ENCODE measurements at places on chromosomes 3 and 15.

DNA sequence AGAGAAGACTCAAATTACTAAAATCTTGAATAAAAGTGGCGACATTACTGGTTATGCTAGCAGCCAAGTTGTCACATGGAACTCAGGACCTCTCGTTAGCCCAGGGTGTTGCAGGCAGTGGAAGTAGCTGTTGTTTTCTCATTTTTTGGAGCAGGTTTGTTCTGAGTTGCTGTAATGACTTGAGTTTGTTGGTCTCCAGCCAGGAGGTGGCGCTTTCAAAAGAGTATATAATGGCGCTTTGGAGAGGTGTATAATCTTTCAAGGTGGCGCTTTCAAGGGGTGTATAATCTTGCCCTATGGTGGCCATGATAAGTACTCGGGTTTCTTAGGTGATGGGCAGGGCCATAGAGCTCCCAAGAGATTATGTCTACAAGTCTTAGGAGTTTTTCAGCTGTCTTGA is 632.7 kb downstream of the NTRK3 start:
- DNase-seq, result no peak

DNA sequence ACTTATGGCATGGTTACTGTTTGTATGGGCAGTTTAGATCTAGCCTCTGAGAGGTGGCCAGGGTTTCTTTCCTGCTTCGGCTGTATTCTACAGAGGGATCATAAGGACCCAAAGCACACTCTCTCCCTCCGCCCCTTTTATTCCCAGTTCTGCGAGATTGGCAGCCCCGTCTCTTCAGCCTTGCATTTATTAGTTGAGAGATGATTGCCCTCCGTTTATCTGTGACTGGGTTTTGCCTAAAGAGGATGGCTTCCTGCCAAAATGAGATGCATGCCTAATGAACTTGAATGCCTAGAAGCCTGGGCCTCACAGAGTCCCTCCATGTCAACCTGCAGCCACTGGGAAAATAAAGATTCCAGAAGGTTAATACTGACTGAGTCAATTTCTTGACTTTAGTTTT is 97.1 kb upstream of the CHL1 start:
- peak; percentile 15 for DNase-seq

GRCh38 chr3:124288996-124289395 is 297.1 kb upstream of the ROPN1 start:
- no peak for DNase-seq

DNA sequence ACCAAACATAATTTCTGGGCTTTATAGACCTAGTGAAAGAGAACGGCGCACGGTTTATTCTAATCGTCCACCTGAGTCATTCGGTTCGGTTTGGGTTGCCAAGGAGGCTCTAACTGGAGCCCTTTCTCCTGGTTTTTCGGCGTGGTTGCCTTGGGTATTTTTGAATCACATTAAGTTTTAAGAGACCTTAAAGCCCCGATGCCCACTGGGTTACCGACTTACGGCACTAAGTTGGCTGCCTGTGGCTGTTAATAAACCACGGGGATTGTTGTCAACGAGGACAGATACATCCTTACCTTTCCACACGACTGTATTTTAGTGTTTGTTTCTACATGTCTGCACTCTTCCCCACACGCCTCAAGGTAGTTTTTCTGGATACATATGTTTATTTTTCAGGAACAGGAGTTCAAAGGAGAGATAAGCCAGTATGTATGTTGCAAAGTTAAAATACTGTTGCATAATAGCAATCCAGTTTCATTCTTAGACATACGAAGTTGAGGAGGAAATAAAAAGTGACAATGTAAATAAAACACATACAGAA is 1.2 kb upstream of the ANP32A start:
- no peak for DNase-seq

GRCh38 chr3:12679468-12679867 is 15.6 kb upstream of the RAF1 start:
- DNase-seq, result no peak

GRCh38 chr3:117735481-117736101 is 1026.0 kb downstream of the TUSC7 start:
- no peak for DNase-seq

- peak; percentile 30 for DNase-seq
Measured at GRCh38 chr3:31254483-31254882, 278.2 kb upstream of the STT3B start.

- no peak for DNase-seq
Measured at GRCh38 chr3:89155811-89156210, 48.4 kb downstream of the EPHA3 start.

DNA sequence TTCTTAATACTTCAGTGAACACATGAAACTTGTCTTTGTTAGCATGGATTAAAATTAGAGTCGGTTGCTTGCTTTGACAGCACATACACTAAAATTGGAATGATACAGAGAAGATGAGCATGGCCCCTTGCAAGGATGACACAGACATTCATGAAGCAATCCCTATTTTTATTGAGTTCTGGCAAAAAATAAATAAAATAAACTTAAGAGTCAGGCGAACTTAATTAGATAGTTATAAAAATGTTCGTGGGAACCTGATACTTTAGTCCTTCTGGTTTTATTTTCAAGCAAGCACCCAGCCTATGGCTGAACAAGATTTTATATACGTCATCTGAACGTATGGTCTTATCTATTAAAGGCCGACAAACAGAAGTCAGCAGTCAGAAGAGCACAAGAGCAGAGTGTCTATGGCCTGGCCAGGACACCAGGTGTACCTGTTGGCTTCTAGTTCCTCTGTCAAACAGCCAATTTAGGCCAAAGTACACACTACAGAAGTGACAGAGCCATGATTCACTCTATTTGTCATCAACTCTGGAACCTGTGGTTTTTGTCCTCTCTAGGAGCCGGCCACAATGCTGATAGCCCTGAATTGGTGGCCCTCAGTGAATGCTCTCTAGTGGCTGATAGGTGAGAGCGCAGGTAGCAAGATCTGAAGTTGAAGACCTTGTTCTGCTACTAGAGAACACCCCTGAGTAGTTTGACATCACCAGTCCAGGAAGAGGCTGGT is 64.3 kb downstream of the LEO1 start:
- no peak for DNase-seq

DNA sequence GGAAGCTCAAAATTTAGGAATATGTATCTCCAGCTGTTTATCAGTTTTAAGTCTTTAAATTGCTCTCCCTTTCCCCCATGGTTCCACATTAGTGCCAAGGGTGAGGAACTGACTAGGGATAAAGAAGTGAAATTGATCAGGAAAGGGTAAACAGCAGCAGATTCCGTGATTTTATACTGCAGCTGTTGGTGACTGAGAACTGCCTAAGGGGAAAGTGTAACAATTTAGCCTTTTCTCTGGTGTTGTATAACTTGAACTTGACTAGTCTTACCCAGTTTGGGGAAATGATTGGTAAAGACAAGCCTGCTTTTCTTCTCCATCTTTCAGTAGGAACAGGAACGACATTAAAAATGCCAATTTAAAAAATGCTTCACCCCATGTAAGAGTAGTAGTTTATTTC is 5.0 kb downstream of the SPRED1 start:
- no peak for DNase-seq

DNA sequence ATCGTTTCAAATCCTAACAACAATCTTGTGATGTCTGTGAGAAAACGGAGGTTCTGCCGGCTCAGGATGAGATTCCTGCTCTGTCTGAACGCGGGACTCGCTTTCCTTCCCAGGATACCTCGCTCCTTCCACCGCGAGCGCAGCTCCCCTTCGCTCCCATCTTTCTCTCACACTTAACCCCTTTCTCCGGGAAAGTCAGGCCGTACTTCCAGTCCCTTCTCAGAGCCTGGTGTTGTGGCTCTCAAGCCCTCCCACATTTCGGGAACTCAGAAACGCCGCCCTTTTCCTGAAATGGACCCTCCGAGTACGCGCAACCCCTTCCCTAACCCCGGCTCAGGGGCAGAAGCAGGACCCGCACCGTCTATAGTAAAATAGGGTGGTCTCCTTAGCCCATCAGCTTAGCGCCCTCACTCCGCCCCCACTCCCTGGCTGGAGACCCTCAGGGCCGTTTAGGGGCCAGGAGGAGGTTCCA is 378 bp upstream of the FEM1B start:
- no peak for DNase-seq

GRCh38 chr3:55305696-55306485 is 181.2 kb downstream of the WNT5A start:
- DNase-seq, result no peak

DNA sequence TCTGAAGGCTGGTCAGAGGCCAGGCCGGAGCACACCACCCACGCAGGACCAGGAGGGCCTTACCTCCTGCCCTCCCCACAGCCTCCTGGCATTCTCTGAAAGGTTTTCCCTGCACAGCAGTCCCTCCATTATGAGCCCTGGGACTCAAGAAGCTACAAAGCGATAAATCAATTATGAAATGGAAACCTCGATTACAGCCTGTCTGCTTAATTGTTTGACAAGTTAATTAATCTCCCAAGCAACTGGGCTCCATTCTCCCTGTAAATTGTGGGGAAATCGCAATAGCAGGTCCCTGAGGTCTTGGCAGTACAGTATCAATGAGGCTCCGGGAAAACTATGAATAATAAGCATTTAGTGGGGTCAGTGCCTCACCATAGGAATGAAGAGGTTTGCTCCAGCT is 683.5 kb downstream of the NTRK3 start:
- no peak for DNase-seq

DNA sequence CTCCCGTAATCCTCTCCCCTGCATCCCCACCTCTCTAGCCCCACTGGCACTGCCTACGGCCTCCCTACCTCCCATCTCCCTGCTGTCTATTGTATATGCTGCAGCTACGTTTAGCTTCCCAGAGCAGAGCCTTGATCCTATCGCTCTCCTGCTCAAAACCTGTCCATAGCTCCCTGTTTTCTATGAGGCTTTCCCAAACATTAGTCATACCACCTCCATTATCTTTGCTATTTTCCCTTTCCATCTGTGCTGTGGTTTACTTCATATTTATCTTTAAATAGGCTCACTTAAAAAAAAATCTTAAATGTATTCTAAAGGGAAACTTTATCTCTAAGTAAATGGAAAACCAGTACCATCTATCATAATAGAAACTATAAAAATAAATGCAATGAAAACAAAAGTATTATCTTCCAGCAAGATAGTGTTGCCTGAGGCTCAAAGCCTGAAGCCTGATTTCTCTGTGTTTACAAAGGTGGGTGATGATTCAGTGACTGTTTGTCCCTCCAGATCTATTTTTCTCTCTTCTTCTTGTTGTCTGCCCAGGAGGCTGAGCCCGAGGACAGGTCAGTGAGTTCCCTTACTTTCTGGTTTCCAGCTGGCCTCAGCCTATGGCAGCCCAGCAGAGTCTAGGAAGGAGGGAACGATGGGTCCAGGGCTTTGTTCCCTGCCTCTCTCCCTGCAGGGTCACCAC is 397.1 kb upstream of the CFAP20DC start:
- DNase-seq, result no peak

DNA sequence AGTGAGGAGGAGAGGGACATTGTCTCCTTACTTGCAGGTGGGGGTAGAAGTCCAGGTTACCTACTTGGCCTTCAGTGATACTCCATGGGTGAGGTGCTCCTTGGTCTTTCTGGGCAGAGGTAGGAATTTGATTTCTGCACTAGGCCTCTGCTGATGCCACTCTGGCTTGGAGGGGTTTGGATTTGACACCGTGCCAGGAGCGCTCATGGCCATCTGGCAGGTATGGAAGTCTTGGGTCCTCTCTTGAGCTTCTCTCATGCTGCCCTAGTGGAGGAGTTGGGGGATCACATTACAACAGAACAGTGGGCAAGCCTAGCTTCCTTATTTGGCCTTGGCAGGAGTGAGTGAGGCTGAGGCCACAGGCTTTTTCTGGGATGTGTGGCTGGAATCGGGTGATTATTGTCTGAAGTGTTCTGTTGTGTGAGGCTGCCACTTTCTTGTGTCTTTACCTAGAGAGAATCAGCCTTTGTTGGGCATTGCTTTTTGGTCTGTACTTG is 525.0 kb downstream of the GABRG3 start:
- no peak for DNase-seq

- DNase-seq, result no peak
Measured at GRCh38 chr3:170907637-170908234, 701 bp downstream of the EIF5A2 start.

- DNase-seq, result no peak
Measured at GRCh38 chr15:74451322-74451721, 9.6 kb downstream of the UBL7 start.

- peak; percentile 50 for DNase-seq
Measured at GRCh38 chr3:132034486-132035464, at the start of gene CPNE4. Gene CPNE4, minus strand, starts transcription at chr3:132035014.

GRCh38 chr3:192444096-192444790 is 283.1 kb downstream of the FGF12 start:
- peak; percentile 58 for DNase-seq

GRCh38 chr15:52498706-52499105 is 30.0 kb downstream of the MYO5A start:
- no peak for DNase-seq

DNA sequence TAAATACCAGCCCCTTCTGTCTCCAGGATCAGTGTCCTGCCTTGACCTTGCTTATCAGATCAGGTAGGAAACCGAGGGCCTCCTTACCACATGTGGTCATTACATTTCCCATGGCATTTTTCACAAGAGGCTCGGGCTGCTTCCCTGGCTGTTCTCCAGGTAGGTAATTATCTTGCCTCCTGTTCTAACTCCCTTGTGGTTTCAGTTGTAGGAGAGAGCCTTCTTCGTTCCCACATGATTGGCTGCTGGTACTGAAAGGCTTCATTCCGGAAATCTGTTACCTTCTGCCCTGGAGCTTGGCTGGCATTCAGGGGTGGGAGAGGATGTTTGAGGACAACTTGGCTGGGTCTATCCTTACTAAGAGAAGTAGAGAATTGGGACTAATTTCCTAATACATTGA is 46.8 kb upstream of the RORA start:
- DNase-seq, result peak; percentile 60

DNA sequence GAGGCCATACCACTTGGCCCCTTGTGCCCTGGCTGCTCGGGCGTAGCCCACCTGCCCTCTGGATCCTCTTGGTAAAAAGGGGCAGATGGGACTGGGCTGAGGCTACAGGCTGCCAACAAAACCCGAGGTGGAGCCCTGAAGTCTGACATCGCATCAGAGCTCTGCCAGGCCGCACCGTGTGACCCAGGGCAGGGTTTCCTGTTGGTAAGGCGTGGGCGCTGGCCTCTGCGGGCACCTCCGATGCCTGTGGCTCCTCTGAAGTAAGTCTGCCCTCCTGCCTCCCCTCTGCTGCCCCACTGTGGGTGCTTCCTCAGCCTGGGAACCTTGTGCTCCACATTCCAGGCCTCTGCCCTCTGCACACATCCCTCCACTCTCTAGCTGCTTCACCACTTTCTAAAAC is 8.9 kb downstream of the CHDH start:
- no peak for DNase-seq

DNA sequence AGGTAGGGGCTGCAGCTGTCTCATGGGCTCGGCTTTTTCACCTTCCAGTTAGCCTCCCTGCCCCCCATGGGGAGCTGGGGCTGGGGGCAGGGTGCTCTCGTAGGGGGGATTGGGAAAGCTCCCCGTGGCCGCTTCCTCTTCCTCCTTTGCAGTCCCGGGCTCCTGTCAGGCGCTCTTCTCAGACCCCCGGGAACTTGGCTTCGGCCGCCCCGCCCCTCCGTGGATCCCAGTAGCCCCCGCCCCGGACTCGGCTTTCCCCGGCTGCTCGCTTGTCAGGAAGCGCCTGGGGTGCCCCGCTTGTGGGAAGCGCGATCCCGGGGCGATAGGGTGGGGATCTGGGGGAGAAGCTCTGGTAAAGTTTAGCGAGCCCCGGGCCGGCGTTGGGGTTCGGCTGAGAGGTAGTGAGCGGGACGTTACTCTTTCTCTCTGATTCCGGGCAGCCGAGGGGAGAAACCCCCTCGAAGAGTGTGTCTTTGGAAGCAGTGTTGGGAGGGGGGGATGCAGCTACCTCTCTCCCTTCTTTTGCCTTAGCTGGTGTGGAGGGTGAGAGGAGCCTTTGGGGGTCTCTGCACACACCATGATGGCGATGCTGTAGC is 611 bp downstream of the PIAS1 start:
- DNase-seq, result no peak

- DNase-seq, result no peak
Measured at GRCh38 chr3:66253790-66254620, 33.2 kb downstream of the SLC25A26 start.
